ENCODE measurements at places on chromosomes 3 and 15.

GRCh38 chr15:89317186-89317720, 17.4 kb downstream of the POLG start:
- DNase-seq: no peak

DNA sequence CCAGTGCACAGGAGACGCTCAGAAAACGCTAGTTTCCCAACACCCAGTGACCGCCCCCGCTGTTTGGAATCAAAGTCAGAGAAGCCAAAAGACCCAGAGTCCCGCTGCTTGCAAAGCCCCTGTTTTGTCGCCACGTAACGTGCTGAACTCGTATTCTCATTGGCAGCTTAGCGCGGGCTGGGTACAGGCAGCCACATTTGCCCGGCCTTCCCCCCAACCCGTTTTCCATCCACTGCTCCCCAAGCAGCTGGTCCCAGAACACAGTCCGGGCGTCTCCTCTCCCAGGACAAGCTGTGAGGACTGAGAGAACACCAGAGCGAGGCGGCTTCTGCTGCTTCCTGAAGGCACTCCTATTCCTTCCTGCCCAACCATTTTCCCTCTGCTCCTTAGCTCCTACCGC, 54.8 kb downstream of the RASGRF1 start:
- DNase-seq: no peak

DNA sequence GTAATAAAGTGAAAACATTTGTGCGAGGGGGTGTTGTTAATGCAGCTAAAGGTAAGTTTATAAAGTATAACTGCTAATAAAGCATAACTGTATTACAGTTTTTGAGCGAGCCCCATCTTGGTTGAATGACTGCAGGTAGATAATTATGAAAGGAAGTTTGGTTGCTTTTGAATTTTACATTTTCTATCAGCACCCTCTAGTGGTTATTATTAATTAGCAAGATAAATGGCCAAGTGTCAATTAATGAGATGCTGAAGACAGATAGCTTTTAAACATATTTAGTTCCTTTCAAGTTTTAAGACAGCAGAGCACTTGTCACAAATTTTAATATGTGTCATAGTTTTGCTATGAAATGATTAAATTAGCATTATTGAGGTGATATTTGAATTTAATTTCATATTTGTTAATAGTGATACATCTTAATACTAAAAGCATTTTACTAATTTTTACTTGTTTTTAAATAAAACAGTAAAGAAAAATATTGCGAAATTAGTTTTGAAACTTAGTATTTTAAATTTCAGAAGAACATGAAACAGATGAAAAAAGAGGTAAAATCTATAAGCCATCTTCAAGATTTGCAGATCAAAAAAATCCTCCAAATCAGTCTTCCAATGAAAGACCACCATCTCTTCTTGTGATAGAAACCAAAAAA, 15.1 kb downstream of the U2SURP start:
- DNase-seq: no peak

GRCh38 chr3:116037954-116038911, 407.1 kb downstream of the LSAMP start:
- DNase-seq: no peak

- no peak for DNase-seq
Observed at GRCh38 chr3:195240939-195241338, 30.0 kb downstream of the XXYLT1 start.

DNA sequence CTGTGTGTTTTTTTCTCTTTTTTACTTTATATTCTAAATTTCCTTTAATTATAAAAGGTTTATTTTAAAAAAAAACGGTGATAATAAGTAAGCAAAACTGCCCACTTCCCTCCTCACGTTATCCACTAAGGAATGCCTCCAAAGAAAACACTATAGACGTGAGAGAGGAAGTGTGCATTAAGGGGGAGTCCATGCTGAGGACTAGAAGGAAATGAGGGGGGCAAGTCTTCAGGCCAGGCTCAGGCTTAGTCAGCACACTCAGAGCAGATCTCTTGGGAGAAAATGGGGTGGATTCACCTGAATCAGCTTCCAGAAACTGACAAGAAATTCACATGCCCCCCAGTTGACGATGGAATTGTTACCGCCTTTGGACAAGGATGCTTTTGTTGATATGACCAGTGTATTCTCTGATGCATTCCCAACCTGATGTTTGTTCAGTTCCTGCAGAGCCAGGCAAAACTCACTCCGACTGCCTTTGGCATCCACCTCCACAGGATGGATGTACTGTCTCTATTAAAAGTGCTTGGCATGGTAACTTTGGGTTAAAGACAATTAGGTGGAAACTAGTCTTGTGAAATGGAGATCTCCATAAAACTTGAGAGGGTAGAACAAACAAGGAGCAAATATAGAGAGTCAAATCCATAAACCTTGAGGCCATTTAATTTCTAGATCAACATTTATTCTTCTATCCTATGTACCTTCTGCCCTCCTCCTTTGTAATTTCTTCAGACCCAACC, 167.8 kb downstream of the MYRIP start:
- no peak for DNase-seq

DNA sequence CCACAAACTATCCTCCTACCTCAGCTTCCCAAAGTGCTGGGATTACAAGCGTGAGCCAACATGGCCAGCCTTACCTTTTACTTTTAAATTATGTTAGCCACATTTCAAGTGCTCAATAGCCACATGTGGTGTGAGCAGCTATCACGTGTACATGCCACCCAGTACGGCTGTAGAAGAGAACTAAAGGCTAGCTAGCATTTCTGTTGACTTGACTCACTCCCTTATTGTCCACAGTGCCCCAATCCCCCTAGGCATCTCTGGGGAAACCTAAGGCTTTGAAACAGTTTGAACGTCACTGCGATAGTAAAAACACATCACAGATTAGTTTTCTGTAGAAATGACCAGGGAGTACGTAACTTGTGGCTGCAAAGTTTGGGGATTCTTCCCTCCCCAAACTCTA, 12.0 kb downstream of the C15orf40 start:
- DNase-seq: no peak

DNA sequence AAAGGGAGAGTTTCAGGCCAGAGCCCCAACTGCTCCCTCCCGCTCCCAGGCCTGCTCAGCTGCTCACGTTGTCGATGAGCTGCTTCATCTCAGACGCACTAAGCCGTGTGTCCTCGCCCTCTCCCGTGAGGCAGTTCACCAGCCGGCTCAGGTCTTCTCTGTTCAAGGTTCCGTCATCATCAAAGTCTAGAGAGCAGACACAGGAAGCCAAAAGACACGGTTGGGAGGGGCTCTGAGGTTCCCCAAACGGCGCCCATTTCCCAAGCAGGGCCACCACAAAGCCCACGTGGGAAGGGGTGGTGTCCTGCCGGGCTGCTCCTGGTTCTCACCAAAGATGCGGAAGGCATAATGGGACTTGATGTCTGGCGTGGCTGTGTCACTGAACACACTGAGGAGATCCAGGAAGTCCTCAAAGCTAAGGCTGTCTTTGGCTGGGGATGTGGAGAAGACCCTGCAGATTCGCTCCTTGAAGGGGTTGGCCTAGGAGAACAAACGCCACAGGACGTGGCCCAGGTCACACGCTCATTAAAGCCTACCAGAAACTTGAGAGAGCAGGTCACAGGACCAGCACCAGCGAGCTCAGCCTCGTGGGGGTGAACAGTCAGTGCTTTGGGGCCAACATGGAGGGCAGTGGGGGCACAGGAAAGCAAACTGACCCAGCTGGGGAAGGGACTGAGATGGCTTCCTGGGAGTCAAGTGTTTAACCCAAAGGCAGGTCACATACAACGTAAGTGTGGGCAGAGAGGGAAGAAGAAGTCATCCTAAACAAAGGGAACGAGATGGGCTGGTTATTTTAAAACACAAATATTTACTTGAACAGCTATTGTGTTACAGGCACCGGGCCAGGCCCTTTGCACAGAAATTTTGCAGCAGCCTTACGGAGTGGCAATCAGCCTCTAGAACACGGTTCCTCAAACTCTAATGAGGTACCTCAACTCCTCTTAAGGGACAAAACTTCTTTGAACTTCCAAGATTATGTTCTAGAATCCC, 2.4 kb downstream of the CIB1 start:
- no peak for DNase-seq

GRCh38 chr15:40902605-40903561, 8.6 kb downstream of the VPS18 start:
- DNase-seq: peak; percentile 87

DNA sequence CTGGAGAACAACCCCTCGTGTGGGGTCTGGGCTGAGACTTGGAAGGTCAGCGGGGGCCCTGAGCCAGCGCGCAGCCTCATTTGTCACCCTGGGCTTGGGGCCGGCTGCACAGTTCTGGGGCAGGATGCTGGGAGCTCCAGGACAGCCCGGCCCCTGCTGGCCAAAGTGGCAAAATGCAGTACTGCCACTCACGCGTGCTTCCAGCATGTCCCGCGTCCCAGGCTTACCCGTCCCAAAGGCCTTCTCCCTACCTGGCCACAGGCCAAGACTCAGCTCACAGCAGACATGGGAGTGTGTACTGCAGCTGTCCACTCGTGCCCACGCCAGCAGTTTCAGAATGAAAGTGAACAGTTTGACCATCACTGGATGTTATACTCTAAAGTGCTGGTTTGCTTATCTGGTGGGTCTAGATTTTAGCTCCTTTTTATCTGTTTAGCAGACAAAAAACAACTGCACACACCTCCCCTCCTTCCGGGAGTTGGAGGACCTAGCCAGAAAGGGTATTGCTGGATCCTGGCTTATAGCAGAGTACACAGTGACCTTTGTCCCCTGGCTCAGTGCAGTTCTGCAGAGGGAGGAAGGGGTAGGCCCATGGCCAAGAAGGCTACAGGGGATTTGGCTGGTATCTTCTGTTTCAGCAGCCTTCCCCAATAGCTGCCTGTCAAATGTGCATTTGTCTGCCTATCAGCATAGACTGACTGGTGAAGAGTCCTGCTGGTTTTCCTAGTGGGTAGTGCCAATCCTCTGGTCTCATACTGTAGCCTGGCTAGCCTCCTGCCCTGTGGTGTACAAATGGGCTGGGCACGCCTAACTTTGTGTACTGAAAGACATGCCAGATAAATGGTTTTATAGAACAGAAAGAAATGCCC, 23.2 kb upstream of the IP6K2 start:
- DNase-seq: peak; percentile 96

DNA sequence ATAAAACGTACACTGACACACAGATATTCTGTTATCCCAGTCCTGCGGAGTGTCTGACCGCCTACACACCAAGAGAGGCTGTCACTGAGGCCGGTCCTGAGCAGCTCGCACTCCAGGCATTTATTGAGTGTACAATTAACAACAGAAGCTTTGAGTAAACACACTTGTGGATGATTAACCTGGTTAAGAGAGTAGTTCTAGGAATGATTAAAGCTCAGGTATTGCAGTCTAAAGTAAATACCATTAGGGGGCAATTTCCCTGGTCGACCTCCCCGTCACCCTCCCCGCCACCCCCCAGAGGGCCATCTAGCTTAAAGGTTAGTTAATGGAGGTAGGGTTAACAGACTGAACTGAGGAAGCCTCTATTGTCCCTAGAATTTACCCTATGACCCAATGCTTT, 1278.5 kb downstream of the NSUN3 start:
- no peak for DNase-seq

DNA sequence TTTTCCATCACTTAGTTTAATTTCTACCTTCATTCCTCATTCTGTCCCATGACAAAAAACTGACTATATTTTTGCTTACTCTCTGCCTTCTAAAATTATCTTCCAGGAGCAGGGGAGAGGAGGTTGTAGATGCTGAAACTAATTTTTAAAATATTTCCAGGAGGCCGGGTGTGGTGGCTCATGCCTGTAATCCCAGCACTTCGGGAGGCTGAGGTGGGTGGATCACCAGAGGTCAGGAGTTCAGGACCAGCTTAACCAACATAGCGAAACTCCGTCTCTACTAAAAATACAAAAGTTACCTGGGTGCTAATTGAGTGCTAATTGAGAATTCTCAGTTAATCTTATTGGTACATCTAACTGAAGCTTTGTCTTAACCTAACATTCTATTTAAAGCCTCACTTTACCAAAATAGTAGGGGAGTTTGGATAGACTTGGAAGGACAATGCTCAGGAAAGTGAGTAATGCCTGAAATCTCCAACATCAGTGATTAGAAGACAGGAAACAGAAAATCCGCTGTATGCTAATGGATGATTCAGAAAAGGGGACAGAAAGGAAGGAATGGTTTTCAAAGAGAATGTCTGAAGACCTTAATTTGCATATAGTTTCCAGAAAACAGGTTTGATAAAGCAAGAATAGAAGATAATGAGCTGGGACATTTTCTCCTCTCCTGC, 336.1 kb downstream of the GBE1 start:
- no peak for DNase-seq

DNA sequence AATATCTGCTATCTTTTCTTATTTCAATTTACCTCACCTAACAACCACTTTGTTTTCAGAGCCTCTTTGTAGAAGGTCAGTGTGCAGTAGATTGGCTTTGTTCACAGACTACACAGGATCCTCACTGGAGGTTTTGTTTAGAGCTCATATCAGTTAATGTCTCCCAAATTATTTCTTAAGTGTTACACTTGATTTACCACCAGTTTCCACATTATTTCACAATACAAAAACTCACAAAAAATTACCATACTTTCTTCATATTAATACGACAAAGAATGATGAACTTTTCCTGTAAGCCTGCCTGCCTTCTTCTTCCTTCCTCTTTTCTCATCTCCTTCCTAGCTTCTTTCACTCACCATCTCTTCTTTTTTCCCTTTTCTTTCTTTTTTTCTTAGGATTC, 133.3 kb downstream of the ALCAM start:
- no peak for DNase-seq

GRCh38 chr3:73459711-73460110, 165.0 kb downstream of the PDZRN3 start:
- DNase-seq: no peak

DNA sequence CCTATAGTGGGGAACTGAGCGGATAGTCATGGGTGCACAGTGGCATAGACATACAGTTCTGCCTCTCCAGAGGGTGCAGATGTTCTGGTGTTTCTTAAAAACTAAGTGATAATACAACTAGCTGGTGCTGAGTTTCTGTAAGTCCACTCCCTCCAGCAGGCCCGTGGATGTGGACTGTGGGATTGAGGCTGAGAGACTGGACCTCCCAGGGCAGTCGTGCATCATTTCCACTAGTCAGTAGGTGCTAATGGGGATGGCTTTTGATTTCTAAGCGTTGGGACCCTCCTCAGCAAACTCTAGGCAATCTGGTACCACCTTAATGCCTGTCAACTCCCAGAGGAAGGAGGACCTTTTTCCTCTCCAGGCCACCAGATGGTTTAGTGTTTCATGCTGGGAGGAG, 27.3 kb upstream of the TIMP4 start:
- no peak for DNase-seq

GRCh38 chr3:171240504-171240835, 213.9 kb upstream of the SLC2A2 start:
- no peak for DNase-seq

GRCh38 chr3:30453360-30454039, 152.9 kb upstream of the TGFBR2 start:
- DNase-seq: no peak

- no peak for DNase-seq
Observed at GRCh38 chr3:182713111-182713510, 80.2 kb upstream of the ATP11B start.

Data from chondrocyte (in vitro differentiated cells).